Dermis microvascular lymphatic vessel endothelial cell (primary cell): ENCODE measurements at places on chromosomes 5 and 9. TPM values are rescaled to one million over a fixed set of nuclear protein-coding genes. Genes with fewer than 3 reads are reported as not detected.

The GLRA1 gene
- not detected in 2 replicates for total RNA-seq

- DNase-seq: no peak
Measured at GRCh38 chr5:178149199-178149932, 4.3 kb downstream of the NHP2 start.

GRCh38 chr9:33489066-33489465, 15.3 kb upstream of the NOL6 start:
- no peak for DNase-seq

DNA sequence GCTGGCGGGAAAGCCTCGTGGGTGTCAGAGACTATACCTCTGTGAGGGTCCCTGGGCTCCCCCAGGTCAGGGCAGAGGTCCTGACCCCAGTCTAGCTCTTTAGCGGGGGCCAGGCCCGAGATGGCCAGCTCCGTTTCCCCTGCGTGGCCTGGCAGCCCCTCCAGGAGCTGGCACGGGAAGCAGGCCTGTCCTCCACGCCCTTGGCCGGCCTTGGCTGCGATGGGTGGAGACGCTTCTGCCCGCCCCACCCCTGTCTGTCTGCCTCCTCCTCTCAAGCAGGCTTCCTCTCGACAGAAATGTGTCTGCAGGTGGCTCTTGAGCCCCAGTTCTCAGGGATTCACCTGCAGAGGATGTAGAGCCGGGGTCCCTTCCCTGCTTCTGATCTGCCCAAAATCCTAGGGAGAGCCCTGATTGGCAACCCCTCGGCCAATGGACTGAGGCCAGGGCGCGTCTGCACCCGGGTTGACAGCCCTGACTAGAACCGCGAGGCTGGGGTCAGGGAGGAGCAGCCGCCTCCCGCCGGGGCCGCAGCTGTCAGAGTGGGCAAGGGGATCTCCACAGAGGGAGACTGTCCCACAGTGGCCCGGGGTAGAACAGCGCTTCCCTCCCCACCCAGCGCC, 2.6 kb upstream of the GRIN1 start:
- DNase-seq: no peak

DNA sequence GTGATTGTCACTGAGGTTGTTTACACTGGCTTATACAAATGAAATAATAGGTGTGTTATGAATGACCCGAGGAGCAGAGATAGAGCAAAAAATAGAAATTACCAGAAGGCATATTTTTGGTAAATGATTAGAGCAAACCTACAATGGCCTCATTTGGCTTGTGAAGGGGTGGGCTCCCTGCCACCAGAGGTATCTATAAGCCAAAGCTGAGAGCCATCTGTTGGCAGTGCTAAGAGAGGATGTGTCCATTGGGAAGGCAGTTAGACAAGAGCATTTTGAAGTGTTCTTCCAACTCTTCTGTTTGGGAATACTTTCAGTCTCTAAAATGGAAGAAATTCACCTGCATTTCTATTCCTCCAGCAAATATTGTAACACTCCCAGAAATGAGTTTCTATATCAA, 10.6 kb downstream of the NIPAL4 start:
- no peak for DNase-seq

DNA sequence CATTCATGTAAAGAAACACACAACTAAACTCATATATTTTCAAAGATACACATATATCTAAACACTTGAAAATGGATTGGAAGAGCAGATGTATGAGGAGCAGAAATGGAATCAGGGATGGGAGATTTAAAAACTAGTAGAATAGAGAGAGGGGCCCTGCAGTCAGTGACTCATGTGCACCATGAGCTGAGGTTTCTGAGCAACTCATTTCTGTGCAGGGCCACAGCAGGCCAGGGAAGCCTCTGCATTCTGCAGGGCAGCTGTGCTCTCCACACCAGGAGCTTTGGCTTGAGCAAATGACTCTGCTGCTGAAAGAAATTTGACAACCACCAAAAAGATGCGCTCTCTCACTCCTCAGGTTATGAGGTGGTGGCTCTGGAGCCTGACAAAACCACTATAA, 27.1 kb downstream of the LHX6 start:
- DNase-seq: no peak

GRCh38 chr5:103234239-103234975, 24.2 kb upstream of the MACIR start:
- DNase-seq: no peak

The SPATA6L gene
- 3.3 and 3.8 TPM in 2 replicates for total RNA-seq

- DNase-seq: no peak
Measured at GRCh38 chr5:139872052-139872766, 76.6 kb downstream of the PSD2 start.

- no peak for DNase-seq
Measured at GRCh38 chr5:135221187-135221473, 177.9 kb downstream of the MACROH2A1 start.

DNA sequence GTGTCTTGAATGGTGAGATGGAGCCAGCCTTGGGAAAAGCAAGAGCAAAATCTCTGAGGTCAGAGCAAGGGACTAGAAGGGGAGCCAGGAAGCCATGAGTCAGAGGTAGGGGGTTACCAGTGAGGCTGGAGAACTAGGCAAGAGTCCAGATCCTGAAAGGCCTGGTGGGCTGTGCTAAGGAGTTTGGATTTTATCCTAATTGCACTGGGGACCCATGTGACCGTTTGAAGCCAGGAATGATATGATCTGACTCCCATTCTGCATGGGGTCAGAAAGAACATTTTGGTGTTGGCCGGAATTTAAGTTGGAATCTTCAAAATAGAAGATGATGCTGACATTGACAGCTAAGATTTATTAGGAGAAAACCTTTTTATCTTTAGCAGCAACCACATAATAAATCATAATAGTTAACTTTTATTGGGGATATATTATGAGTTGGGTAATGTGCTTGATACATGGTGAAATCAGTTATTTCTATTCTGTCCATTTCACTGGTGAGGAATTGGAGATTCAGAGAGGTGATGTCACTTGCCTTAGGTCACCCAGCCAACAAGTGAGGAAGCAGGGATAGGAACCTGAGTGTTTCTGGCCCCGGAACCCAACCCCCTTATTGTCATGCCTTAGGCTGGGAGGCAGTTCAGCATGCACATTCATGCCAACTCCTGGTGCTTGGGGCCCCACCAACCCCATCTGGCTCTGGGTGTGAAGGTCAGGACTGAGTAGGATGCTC, 61.5 kb upstream of the RARS1 start:
- no peak for DNase-seq

The TAS2R1 gene
- not detected in 2 replicates for total RNA-seq
